ENCODE measurements at places on chromosomes 3 and 15.

GRCh38 chr3:11953778-11954177 lies 50.4 kb upstream of the SYN2 start:
- DNase-seq, result no peak

DNA sequence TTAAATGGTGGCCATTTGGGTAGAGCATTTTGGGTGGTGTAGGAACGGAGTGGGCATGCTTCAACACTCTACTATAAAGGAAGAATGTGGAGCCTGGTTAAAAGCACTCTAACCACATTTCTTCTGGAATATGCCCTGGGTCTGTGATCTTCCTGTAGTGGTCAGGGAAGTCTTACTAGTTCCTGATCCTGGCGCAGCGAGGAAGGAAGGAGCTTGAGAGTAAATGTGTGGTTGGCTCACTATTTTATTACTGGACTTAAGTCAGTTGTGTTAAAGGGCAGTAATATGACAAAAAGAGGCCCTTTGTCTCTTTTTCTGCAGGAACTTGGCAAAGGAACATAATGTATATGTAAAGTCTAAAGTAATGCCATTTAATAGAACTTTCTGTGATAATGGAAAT lies 197.6 kb upstream of the ZPLD1 start:
- DNase-seq, result no peak

- peak; percentile 66 for DNase-seq
Observed at GRCh38 chr3:184584464-184584891, 22.9 kb downstream of the EPHB3 start.

DNA sequence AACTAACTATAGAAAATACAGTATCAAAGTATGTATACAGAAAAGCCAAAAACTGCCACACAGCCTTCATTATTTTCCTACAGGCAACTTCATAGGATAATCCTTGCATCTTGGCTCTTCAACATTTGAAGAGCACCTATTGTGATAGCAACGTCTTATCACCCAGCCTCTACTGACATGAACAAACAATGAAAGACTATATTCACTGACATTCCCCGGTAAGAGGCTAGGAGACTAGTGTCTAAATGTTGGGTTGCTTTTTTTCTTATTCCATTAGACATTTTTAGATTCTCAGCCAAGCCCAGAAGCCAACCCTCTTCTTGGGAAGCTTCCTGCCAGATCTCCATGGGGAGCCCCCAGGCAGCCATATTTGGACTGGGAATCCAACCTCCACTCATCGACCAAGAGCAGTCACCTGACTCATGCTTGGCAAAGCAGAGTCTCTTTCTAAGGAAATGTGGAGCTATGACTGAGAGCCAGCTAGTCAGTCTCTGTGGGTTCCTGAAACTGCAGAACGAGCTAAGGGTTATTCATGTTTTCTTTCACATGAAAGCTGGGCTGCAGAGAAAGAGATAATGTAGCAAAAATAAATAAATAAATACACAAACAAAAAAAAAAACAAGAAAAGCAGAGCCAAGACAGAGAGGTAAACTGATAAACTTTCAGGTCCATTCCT lies 227.5 kb downstream of the MAGI1 start:
- no peak for DNase-seq

- DNase-seq, result peak; percentile 14
Observed at GRCh38 chr3:179020112-179020511, 51.5 kb downstream of the ZMAT3 start.

- DNase-seq, result no peak
Observed at GRCh38 chr3:102102394-102102793, 253.1 kb downstream of the NFKBIZ start.

- peak; percentile 76 for DNase-seq
Observed at GRCh38 chr3:128488991-128489673, 3.9 kb downstream of the GATA2 start.

- no peak for DNase-seq
Observed at GRCh38 chr15:49174902-49175301, 4.9 kb downstream of the GALK2 start.

DNA sequence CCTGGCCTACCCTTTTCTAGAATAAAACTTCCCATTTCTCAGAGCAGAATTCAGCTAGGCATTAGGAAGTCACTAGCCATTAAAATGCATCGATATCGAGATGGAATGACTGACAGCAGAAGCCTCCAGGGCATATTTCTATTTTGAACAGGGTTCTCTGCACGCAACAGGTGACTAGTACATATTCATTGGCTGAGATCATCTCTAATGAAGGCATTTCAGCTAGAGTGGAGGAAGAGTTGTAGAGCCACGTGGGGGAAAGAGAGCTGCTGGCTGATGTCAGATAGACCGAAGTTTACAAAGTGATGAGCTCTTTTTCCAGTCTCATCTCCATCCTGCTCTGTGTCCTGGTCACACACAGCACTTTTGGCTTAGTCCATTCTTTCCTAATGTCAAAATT lies 7.5 kb downstream of the TMEM40 start:
- no peak for DNase-seq

- DNase-seq, result no peak
Observed at GRCh38 chr3:35654476-35654875, 15.2 kb downstream of the ARPP21 start.
